CD4-positive, alpha-beta T cell treated with Interleukin-17A for 1 hour (primary cell): ENCODE measurements at places on chromosomes 12 and 14.
A peak's percentile ranks its signal among the peaks of the same experiment; 100 is the strongest.

DNA sequence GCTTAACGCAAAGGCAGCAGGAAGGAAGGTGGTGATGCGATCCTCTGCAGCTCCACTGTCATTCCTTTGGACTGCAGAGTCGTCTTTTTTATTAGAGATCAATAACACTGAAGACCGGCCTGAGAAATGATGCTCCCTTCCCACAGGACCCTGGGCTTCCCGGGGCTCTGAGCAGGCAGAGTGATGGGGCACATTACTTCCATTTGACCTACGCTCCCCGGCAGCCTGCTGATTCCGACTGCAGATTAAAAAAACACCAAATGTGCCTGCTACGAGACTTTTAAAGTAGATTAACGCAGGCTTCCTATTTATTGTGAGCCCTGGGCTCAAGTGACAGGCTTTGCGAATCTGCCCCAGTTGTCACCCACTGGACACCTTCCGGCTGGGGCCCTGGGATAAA lies 37.5 kb downstream of the KCNA1 start:
- DNase-seq = no peak

DNA sequence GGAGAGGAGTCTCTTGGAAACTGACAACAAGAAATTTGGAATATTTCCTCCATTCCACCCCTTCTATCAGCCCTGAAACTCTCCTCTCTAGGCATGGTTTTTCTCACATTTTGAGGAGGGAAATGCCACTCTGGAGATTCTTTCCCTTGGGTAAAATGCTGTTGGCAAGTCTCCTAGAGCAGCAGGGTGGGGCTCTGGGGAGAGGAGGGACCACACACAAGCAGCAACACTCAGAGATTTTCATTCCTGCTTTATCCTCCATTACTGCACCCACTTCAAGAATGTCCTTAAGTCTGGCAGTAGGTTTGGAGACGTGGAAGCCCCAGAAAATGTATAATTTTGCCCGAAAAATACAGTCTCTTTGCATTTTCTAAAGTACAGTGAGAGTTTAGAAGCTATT lies 130.8 kb upstream of the FLRT2 start:
- no peak for DNase-seq

DNA sequence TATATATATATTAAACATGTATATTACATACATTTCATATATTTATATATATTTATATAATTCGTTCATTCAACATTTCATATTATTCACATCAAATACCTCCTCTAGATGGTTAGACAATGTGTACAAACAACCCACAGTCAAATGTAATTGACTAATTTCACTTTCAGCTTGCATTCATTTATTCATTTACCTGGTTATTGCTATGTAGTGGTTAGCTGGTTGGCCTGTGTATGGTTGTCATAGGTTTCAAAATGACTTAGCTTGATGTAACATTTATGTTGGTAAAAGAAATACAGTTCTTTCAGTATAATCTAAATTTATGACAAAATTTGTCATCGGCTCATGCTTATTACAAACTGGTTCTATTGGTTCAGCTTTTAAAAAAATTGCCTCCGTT lies 389 bp downstream of the OR4K13 start:
- no peak for DNase-seq

DNA sequence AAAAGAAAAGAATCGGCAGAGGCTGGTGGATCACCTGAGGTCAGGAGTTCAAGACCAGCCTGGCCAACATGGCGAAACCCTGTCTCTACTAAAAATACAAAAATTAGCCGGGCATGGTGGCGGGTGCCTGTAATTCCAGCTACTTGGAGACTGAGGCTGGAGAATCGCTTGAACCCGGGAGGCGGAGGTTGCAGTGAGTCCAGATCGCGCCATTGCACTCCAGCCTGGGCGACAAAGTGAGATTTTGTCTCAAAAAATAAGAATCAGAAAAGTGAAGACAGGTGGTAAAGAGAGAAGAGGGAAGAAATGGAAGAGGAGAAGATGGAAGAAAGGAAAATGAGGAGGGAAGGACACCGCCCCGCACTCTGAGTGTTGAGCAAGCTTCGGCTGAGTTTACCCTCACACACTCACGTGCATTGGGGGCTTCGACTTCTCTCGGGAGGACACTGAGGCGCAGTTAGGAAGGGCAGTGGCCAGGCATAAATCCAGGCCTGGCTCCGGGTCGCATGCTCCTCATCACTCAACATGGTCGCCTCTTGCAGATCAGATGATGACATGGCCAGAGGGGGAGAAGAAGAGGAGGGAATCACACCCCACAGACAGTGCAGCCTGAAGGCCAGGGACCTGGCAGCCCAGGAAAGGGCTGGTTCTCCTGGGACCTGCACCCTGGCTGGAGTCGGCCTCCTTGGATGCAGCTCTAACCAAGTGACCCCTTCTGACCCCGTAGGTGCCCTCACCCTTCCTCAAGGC lies 61.1 kb downstream of the PRMT8 start:
- DNase-seq = no peak

- DNase-seq = no peak
These were observed 75.3 kb downstream of the ITPK1 start for GRCh38 chr14:93040443-93040842.

GRCh38 chr14:105432657-105433056 lies 13.0 kb downstream of the MTA1 start:
- DNase-seq = no peak

DNA sequence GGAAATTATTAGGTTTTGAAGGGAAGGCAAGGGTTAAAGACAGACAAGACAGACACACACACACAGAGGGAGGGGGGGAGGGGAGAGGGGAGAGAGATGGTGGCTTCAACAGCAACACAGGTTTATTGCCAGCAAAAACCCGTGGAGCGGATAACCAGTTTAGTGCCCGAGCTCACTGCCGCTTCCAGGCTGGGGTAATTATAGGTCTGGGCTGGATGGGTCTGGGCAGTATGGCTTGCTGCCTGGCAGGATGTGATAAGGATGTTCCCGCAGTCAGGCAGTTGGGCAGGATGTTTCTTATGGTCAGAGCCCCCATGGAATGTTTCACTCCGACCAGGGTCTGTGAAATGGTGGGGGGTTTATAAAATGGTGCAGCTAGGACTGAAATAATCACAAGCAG lies 4.4 kb upstream of the TDRD9 start:
- DNase-seq = no peak

DNA sequence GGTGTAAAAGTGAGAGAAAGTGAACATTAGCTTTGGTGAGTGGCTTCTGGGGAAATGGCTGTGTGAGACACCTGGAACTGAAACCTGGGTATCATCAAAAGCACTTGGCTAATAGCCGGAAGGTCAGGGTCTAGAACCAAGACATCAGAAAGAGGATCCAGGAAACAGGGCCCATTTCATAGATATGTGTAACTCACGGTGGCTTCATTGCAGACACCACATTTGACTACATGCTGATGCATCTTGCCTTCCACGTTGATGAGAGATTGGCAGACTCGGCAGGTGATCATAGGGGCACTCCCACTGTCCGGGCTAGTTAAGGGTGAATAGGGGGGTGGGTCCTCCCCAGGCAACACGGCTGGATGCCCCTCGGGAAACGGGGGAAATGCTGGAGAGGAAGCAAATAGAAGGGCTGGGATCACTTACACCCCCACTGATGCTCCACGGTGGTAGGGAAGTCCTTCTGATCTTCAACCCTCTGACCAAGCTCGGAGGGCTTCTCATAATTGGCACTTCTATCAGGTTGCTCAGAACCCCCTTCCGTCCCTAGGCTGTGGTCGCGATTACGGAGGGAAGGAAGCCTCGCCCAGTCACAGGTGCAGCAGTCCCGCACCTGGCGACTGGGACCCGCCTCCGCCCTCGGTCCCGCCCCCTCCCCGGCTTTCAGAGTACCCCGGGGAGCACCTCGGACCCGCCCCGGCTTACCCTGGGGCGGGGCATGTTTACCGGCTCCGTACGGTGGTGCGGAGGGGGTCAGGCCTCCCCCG lies 593 bp downstream of the PIP4P1 start:
- peak; percentile 79 for DNase-seq

GRCh38 chr12:116150001-116150400 lies 127.5 kb downstream of the MED13L start:
- DNase-seq = no peak

DNA sequence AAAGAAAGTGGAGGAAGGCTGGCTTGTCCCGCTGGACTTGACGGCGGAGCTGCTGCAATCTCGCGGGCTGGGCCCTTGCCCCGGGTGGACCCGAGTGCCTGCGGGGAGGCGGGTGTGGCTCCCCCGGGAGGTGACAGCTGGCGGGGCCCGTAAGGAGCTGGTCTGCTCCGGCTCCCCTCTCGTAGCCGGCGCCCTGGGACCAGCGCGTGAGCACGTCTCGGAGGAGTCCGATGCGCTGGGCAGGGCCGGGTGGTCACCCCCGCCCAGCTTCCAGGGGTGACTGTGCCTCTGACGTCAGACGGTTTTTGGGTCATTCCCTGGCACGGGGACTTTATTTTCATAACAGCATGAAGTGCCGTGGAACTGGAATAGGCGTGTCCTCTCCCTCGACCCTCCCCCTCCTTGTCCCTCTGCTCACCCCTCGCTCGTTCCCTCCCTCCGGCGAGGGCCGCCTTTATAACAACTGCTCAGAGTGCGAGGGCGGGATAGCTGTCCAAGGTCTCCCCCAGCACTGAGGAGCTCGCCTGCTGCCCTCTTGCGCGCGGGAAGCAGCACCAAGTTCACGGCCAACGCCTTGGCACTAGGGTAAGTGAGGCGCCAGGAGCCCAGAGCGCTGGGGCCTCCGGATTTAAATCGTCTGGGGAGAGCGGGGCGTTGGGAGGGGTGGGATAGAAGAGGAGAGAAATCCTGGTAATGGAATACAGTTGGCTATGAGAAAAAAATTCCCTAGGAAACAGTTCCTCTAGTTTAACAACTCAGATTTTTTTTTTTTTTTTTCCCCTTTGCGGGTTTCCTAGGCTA lies at the start of gene GPRC5A:
GPRC5A (plus strand) TSS at position 483 of the 801 bp plus-strand sequence. CDS start 16,688 bp downstream, outside the sequence.
- peak; percentile 23 for DNase-seq

GRCh38 chr12:2986876-2987275 lies 27.7 kb downstream of the TEAD4 start:
- DNase-seq = no peak

DNA sequence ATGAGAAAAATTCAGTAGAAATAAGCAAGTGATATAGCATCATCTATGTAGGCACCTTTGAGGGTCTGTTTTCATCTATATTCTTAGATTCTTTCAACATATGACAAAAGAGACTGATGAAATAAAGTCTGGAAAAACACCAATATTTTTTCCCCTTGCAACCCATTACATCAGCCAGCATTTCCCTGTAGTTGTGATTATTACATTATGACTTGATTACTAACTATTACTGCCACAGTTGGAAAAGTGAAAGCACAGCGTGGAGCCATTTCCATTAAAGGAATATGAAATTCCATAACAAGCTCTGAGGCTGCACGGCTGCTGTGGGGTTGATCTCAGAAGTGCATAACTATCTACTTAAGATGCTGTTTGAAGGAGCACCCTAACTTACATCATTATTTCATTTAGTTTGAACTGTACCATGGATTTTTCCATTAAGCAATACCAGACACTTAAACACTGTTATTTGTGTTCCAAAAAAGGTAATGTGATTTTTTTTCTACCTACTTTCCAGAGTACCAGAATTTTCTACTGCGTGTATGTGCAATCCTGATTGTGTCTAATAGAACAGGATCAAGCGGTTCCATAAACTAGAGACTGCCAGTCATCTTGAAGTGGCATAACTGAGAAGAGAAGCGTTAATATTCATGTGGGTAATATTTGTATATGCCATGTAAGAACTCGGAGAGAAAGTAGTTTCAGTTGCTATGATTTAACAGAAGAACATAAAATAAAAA lies 405.5 kb downstream of the MDGA2 start:
- no peak for DNase-seq
